ENCODE measurements at places on chromosomes 3 and 15. TPM values are rescaled to one million over a fixed set of nuclear protein-coding genes. Genes with fewer than 3 reads are reported as not detected.

GRCh38 chr3:4904811-4905695 is 74.2 kb upstream of the BHLHE40 start:
- H3K36me3 ChIP-seq: no peaks in the 10 kb centered on the region
- no peak for DNase-seq
- no peak overlapping the region for H3K27ac ChIP-seq

GRCh38 chr3:172622916-172623700 is 87.8 kb downstream of the NCEH1 start:
- no peak overlapping the region for H3K27ac ChIP-seq
- H3K36me3 ChIP-seq: no peaks in the 10 kb centered on the region
- H3K27me3 ChIP-seq: no peaks in the 10 kb centered on the region
- peak; percentile 54 for DNase-seq
- H3K4me3 ChIP-seq: peak overlapping the region; percentile 13
- H3K4me1 ChIP-seq: no peaks in the 10 kb centered on the region

- peaks cover 13% of the 10 kb centered on the region for H3K4me1 ChIP-seq
- H3K27ac ChIP-seq: no peak overlapping the region
- no peak for DNase-seq
- H3K4me3 ChIP-seq: no peak overlapping the region
Measured at GRCh38 chr3:10145685-10146084, 4.1 kb downstream of the VHL start.

DNA sequence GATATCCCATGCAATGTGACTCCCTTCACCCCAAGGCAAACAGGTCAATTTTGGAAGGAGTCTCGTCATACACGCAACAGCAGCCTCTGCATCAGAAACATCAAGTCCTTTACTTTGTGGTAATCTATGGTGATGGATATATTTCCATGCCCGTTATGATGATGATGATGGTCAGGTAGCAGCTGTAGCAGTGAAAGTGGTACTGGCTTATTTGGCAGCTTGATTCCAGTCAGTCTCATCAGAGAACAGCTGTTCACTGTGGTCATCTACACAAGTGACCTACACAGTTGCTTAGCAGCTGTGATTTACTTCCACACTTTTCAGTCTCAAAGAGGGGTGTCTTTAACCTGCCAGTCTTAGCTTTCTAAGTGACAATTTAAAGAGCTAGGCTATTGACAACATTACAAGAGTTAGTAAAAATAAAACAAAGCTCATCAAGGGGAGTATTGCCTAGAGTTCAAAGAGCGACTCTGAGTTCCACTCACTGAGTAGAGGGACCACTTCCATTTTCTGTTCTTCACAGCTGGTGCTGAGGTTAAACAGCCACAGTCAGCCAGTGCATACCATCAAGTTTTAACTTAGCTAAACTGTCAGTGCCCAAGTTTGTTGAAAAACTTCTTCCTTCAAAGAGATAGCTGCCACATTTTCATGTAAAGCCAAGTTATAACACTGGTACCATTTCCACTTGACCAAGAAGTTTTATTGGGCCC is 587.4 kb upstream of the KCNMB2 start:
- no peak for DNase-seq

GRCh38 chr15:70633103-70633831 is 130.1 kb downstream of the UACA start:
- no peaks in the 10 kb centered on the region for H3K27me3 ChIP-seq
- DNase-seq: no peak
- peaks cover 2% of the 10 kb centered on the region for H3K4me1 ChIP-seq

- H3K4me3 ChIP-seq: no peak overlapping the region
- H3K27me3 ChIP-seq: no peaks in the 10 kb centered on the region
- H3K27ac ChIP-seq: no peak overlapping the region
- no peaks in the 10 kb centered on the region for H3K4me1 ChIP-seq
Measured at GRCh38 chr3:152151216-152151876, 117.4 kb upstream of the MBNL1 start.

GRCh38 chr3:132659365-132660051 is at the start of gene ACAD11:
TSS of gene ACAD11 (minus strand) at chr3:132659809. CDS start at chr3:132659751, 58 bp downstream.
- no peaks in the 10 kb centered on the region for H3K27me3 ChIP-seq
- peak within 1 kb of the TSS; percentile 94 for H3K27ac ChIP-seq
- no peaks in the 10 kb centered on the region for H3K4me1 ChIP-seq
- peak; percentile 94 for DNase-seq
- H3K4me3 ChIP-seq: peak within 1 kb of the TSS; percentile 97

DNA sequence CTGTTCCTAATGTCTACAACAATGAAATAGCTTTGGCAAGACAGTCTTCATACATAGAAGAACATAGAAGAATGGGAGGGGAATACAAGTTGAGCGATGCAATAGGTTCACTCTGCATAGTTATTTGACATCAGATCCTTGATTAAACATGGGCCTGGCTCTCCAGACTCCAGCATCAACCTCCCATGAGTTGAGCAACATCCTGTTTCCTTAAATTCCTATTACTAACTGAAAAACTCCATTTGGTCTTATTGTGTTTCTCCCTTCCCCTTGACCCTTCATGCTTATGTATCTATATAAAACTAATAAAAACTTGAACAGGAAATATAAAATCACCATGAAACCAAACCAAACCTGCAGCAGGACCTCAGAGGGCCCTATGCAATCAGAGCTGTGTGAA is 304.5 kb upstream of the SATB1 start:
- no peaks in the 10 kb centered on the region for H3K36me3 ChIP-seq
- no peaks in the 10 kb centered on the region for H3K4me1 ChIP-seq
- no peak overlapping the region for H3K4me3 ChIP-seq
- H3K27ac ChIP-seq: no peak overlapping the region
- DNase-seq: no peak
- no peaks in the 10 kb centered on the region for H3K27me3 ChIP-seq

Gene PPP1R14D
- polyA plus RNA-seq: 4.0 TPM

Gene FAM227B
- polyA plus RNA-seq: 12.2 TPM

Gene ACTRT3
- polyA plus RNA-seq: 4.5 TPM

Gene GPR160
- polyA plus RNA-seq: 23.7 TPM

Gene TCF12
- polyA plus RNA-seq: 16.3 TPM

Data from kidney (tissue), 22 donors.